ENCODE measurements at places on chromosomes 5 and 9. TPM values are rescaled to one million over a fixed set of nuclear protein-coding genes. Genes with fewer than 3 reads are reported as not detected.

The LRRC19 gene
- not detected for total RNA-seq

The ANXA1 gene
- 43.2 TPM for total RNA-seq

The FBLL1 gene
- not detected for total RNA-seq

The COL27A1 gene
- 9.7 TPM for total RNA-seq

DNA sequence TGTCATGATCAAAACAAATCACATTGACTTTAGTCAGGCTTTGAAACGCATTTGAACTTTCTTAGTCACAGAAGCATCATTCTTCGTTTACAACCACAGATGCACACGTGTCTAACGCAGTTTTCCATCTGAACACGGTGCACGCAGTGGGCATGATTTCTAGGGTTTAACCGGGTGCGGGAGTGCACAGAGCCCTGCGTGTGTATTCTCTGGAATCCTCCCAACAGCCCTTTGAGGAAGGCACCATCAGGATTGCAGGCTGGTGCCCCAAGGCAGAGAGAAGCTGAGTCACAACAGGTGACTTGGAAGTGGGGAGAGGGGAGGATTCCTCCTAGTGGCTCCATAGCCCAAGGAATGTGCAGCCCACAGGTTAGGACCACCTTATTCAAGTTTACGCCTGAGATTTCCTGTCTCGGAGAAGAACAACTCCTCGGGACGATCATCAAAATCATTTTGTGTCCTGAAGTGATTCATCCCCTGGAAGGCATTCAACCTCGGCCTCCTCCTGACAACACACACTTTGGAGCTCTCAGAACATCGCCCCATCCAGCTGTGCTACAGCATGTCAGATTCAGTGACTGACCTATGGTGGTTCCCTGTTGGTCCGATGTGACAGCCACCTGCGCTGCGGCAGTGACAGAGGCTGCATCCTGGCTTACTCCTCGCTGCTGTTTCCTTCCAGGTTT is 13.1 kb downstream of the ROPN1L start:
- H3K4me1 ChIP-seq: peaks cover 8% of the 10 kb centered on the region
- H3K36me3 ChIP-seq: no peaks in the 10 kb centered on the region
- DNase-seq: no peak
- no peak overlapping the region for H3K27ac ChIP-seq

GRCh38 chr9:30718483-30718882 is 1666.0 kb upstream of the ACO1 start:
- H3K4me1 ChIP-seq: no peaks in the 10 kb centered on the region
- no peak for DNase-seq
- H3K27ac ChIP-seq: no peak overlapping the region
- no peaks in the 10 kb centered on the region for H3K36me3 ChIP-seq

- peaks cover 29% of the 10 kb centered on the region for H3K36me3 ChIP-seq
- peak overlapping the region; percentile 75 for H3K27ac ChIP-seq
- no peak for DNase-seq
- no peaks in the 10 kb centered on the region for H3K27me3 ChIP-seq
- H3K4me3 ChIP-seq: peak overlapping the region; percentile 74
These were observed 26.0 kb downstream of the ZCCHC7 start for GRCh38 chr9:37146410-37146809.

DNA sequence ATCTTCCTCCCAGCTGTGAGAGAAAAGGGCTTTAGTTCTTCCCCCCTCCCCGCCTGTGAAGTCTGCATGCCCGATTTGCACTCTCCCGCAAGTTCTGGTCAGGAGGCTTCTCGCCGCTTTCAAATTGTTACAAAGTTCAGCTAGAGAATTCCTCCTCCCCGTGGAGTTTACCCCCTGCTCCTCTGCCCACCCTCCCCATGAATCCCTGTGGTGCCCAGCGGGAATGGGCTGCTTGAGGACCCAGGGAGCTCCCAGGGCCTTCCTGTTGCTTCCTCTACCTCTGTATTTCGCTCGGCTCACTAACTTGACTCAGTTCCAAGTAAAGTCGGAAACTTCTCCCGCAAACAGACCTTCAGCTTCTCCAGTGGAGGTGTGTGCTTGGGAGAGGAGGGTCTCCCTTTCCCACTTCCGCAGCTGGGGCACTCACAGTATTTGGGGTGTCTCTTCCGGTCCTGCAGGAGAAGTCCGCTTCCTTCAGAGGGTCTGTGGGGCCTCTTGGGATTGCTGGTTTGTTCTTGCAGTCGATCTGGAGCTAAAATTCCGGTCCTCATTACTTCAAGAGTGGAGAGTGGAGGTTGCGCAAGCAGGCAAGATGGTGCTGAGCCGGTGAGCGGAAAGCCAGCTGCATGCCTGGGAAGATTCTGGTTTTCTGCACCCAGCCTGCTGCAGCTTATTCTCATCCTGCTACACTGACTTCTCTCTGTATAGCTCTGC is 97.8 kb downstream of the ADAMTS12 start:
- no peak overlapping the region for H3K4me3 ChIP-seq
- H3K4me1 ChIP-seq: no peaks in the 10 kb centered on the region
- no peaks in the 10 kb centered on the region for H3K36me3 ChIP-seq
- H3K27ac ChIP-seq: no peak overlapping the region
- H3K27me3 ChIP-seq: no peaks in the 10 kb centered on the region

- DNase-seq: peak; percentile 96
- peaks cover 8% of the 10 kb centered on the region for H3K36me3 ChIP-seq
- H3K4me1 ChIP-seq: peaks cover 8% of the 10 kb centered on the region
- H3K4me3 ChIP-seq: peak within 1 kb of the TSS; percentile 83
These were observed at the start of gene DPP7 for GRCh38 chr9:137114613-137115393. DPP7 (minus strand) TSS chr9:137114733; CDS start chr9:137114713, 20 bp downstream.

- no peaks in the 10 kb centered on the region for H3K36me3 ChIP-seq
- H3K27me3 ChIP-seq: no peaks in the 10 kb centered on the region
- H3K4me3 ChIP-seq: peak overlapping the region; percentile 48
- peak overlapping the region; percentile 57 for H3K27ac ChIP-seq
- DNase-seq: peak; percentile 66
- H3K4me1 ChIP-seq: peaks cover 9% of the 10 kb centered on the region
These were observed 191.1 kb upstream of the DMRT1 start for GRCh38 chr9:650362-650761.

Data from activated CD4-positive, alpha-beta T cell treated with anti-CD3 and anti-CD28 coated beads, Interleukin-2, amount 10 ng/mL, durations not matched to agents 24 days and 14 days (primary cell).